ENCODE measurements at places on chromosomes 2 and 18. TPM values are rescaled to one million over a fixed set of nuclear protein-coding genes. Genes with fewer than 3 reads are reported as not detected.

SCYGR4 gene
- total RNA-seq = not detected

OTOS gene
- total RNA-seq = 1.2 TPM

TEKT4 gene
- not detected for total RNA-seq

MCM6 gene
- total RNA-seq = 11.9 TPM

CPO gene
- 0.17 TPM for total RNA-seq

ZNF512 gene
- 42.0 TPM for total RNA-seq

CYS1 gene
- 7.3 TPM for total RNA-seq

FEV gene
- total RNA-seq = under 0.01 TPM

PSMA8 gene
- total RNA-seq = not detected

CAPN14 gene
- 0.33 TPM for total RNA-seq

LRRC30 gene
- total RNA-seq = not detected

Data from smooth muscle cell of trachea (primary cell).